Stimulated activated CD4-positive, alpha-beta T cell treated with anti-CD3 and anti-CD28 coated beads, Interleukin-12 subunit alpha, Interleukin-12 subunit beta, amount 100 ng/mL, for 48 hours (primary cell): ENCODE measurements at places on chromosomes 5 and 9.

GRCh38 chr9:109297899-109298298 is 23.0 kb downstream of the EPB41L4B start:
- no peak for DNase-seq

GRCh38 chr5:464446-464842 is 21.5 kb downstream of the EXOC3 start:
- no peak for DNase-seq

- DNase-seq = no peak
These were observed 107.4 kb downstream of the ZNF462 start for GRCh38 chr9:106970219-106970975.

GRCh38 chr5:150062216-150062922 is 24.0 kb downstream of the CSF1R start:
- DNase-seq = no peak

DNA sequence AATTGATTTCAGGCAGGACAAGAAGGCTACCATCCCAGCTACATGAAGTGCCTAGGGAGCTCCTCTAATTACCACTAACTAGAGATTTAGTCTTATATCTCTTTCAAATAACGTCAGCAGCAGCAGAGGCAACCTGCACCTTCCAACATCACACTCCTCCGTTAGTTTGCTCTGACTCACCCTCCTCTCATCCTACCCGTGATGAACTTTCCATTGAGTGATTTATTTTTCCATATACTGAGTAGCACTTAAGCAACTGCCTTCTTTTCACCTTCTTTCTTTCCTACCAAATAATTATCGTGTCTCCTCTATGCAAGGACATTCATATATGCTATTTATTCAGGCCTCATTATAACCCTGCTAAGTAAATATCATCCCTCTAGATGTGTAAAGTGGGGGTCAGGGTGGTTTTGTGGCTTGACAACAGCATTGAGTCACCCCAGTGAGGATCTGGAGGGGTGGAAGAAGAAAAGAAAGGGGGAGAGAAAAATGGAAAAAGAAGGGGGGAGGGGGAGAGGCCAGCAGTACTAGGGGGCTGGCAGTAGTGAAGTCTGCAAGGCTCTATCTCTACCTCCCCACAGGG is 64.6 kb upstream of the CAST start:
- DNase-seq = no peak

- no peak for DNase-seq
These were observed 798.3 kb downstream of the MAT2B start for GRCh38 chr5:164303646-164304215.

- no peak for DNase-seq
These were observed 358.9 kb downstream of the ACTL7B start for GRCh38 chr9:108496846-108497245.

GRCh38 chr5:122429545-122430318 is 117.7 kb downstream of the SNCAIP start:
- DNase-seq = no peak

- no peak for DNase-seq
These were observed 116.0 kb downstream of the AUH start for GRCh38 chr9:91245431-91246313.

GRCh38 chr9:90000925-90001324 is 396.1 kb downstream of the GADD45G start:
- no peak for DNase-seq

DNA sequence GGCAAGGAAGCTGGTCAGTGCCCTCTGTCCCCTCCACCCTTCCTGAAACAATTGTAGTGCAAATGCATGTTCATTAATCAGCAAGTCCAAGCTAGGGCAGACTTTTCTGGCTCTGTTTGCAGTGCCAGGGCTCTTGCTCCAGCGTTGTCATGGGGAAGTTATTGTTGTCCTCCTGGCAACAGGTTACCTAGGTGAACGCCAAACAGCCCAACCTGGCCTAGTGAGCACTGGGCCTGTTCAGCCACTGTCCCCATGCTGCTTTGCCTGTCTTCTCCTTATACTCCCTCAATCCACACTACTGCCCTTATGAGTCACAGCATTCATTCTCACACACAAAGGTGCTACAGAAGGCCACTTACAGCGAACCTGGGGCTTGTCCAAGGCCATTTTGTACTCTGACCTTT is 34.5 kb upstream of the GLIS3 start:
- DNase-seq = no peak
